ENCODE measurements at places on chromosomes 2 and 18. TPM values are rescaled to one million over a fixed set of nuclear protein-coding genes. Genes with fewer than 3 reads are reported as not detected.
A peak's percentile ranks its signal among the peaks of the same experiment; 100 is the strongest.

CIAO1 gene
- polyA plus RNA-seq: 52.5 TPM

GRCh38 chr2:6073191-6074088, 381.3 kb downstream of the SOX11 start:
- no peak for DNase-seq

DNA sequence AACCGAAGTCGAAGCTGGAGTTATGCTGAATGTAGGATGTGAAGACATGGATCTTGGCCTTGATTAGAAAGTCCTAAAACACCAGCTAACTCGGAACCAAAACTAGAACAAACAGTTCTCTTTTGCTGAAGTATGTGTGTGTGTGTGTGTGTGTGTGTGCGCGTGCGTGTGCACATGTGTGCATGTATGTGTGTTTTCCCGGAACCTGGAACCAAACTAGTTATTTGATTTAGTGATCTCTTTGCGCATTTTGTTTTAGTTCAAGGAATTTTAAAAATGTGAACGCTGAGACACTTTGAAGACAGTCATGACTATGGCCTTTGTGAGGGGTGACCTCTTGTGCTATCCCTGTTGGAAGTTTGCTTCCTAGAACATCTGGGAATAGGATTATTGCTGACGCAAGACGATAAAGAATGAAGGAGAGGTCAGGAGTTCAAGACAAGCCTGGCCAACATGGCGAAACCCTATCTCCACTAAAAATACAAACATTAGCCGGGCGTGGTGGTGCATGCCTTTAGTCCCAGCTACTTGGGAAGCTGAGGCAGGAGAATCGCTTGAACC, 23.8 kb downstream of the FHL2 start:
- DNase-seq: no peak

- no peak for DNase-seq
Measured at GRCh38 chr2:37090019-37090477, 5.7 kb downstream of the GPATCH11 start.

DNA sequence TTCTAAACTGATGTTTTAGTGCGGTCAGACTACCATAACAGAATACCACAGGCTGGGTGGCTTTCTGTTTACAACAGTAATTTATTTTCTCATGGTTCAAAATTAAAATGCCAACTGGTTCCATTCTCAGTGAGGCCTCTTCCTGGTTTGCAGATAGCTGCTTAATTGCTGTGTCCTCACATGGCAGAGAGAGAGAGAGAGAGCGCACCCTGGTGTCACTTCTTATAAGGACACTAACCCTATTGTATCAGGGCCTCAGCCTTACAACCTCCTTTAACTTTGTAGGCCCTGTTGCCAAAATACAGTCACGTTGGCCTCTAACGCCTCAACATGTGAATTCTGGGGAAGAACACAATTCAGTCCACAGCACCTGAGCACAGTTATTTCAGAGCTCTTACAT, 37.5 kb upstream of the ZNF385B start:
- DNase-seq: no peak

DNA sequence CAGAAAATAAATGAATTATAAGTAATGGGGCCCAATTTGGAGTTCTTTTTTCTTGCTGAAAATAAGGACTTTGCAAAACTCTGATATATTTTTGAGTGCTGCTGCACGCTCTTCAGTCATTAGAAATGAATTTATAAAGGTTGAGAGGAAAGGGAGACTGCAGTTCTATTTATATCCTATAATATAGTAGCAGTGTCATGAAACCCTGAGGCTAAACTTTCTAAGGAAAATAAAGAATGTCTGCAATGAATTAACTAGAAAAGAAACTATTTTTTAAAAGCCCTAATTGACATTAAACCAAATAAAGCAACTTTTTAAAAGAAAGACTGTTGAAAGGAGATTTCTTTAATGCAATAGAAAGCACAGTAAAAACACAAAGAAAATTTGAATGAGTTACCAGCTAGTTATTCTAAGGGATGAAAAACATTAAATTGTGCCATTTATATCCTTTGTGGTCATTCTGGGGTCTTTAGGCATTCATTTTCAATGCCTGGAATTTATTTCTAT, 1072.8 kb upstream of the TMEFF2 start:
- no peak for DNase-seq

SERPINB10 gene
- 0.22 TPM for polyA plus RNA-seq

DNA sequence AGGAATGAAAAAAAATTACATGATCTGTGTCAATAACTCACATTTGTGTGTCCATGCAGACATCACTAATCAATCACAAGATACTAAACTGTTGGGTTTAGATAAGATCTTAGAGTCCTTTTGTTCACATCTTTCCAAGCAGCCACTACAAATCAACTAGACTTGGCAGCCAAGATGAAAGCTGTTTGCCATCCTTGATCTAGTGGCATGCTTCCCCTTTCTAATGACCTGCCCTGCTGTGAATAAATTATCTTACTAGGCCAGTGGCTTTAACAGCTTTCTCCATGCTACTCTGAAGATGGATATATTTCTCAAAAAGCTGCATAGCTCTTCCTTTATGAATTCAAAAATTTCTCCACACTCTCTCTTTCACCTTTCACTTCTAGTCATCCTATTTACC, 1338.0 kb upstream of the ACVR2A start:
- DNase-seq: no peak

DNA sequence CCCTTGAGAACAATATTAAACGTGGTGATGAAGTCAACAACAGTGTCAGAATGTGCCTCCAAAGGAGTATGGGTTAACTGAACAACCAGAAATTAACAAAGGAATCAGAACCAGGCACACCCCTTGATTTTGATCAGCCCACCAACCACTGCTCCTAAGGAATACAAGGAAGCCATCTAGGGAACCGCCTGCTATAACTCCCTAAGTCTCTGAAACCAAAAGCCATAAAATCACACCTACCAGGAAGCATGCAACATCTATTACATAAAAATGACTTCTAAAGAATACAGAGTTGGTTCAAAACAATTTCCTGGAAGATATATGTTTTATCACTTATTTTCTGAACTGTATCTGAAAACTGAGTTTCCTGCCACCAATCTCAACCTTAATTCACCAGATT, 360.0 kb downstream of the EPHA4 start:
- no peak for DNase-seq

CTAGE1 gene
- polyA plus RNA-seq: not detected

- no peak for DNase-seq
Measured at GRCh38 chr2:148209603-148210002, 188.7 kb downstream of the MBD5 start.

DNA sequence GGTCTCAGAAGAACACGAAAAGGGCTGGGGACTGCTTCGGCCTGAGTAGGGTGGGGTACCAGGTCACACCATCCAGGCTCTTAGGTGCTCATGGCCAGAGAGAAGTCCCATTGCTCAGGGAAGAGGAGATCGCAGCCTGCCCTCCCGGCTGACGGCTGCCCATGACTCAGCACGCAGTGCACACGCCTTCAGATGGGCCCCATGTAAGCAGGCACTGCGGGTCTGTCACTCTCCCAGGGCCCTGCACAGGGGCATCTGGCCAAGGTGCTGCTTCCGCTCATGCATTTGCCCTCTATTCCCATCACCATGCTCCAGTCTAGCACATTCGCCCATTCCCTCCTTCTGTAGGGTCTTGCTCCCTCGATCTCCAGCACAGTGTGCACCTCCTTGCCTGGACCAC, 34.7 kb downstream of the SFXN5 start:
- no peak for DNase-seq

DNA sequence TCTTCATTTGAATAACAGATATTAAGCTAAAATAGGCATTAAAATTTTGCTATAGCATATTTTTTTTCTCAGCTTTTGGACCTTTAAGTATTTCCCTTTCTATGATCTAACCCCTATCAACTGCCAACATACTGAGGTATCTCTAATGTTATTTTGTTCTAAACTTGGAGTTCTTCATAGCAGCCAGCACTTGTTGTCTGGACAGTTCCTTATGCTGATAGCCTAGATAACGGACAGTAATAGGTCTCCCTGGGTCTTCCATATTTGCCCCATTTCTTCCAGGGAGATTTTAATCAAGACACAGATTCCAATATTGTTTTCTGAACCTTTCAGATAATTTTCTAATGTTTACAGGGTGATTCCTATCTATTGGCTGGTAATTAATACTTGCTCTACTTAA, 475.8 kb upstream of the MAP2 start:
- no peak for DNase-seq

- DNase-seq: no peak
Measured at GRCh38 chr2:176507786-176508185, 238.5 kb downstream of the MTX2 start.

CCDC102B gene
- 4.1 TPM for polyA plus RNA-seq

- no peak for DNase-seq
Measured at GRCh38 chr2:215366440-215367032, 54.7 kb downstream of the ATIC start.

CCL20 gene
- polyA plus RNA-seq: 0.94 TPM

SLC23A3 gene
- 23.0 TPM for polyA plus RNA-seq

TET3 gene
- 24.1 TPM for polyA plus RNA-seq

GRCh38 chr18:25921677-25922421, 168.6 kb downstream of the SS18 start:
- no peak for DNase-seq

GRCh38 chr2:143489145-143489544, 359.9 kb downstream of the ARHGAP15 start:
- DNase-seq: no peak

CIB4 gene
- 0.72 TPM for polyA plus RNA-seq

HPCAL1 gene
- 35.4 TPM for polyA plus RNA-seq

- DNase-seq: no peak
Measured at GRCh38 chr18:60675801-60676200, 303.2 kb upstream of the MC4R start.

VAMP5 gene
- 41.4 TPM for polyA plus RNA-seq

GRCh38 chr2:199470672-199471442, 13.1 kb upstream of the SATB2 start:
- DNase-seq: no peak

GRCh38 chr2:177028296-177028695, 184.3 kb upstream of the HNRNPA3 start:
- no peak for DNase-seq

DNA sequence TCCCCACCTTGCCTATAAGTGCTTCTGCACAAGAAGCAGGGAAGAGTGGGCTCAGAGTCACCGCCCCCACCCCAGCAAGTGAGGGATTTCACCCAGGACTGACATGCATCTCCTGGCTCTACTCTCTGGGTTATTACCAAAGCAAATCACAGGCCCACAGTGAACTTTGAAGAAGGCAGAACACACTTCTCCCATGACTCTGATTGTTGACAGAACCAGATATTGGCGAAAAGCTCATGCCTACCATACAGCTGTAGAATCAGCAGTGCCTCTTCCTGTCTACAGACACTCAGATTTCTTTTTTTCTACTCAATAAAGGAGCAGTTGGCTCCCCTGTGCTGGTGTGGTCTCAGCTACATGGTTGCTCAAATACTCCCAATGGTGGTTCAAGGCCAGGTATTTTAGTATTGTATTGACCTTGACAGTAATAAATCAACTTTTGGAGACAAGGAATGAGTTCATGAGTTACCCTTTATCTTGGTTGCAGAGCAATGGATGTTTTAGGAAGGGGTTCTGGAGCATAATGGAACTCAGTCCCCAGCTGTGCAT, 512.9 kb upstream of the ID2 start:
- no peak for DNase-seq

DNA sequence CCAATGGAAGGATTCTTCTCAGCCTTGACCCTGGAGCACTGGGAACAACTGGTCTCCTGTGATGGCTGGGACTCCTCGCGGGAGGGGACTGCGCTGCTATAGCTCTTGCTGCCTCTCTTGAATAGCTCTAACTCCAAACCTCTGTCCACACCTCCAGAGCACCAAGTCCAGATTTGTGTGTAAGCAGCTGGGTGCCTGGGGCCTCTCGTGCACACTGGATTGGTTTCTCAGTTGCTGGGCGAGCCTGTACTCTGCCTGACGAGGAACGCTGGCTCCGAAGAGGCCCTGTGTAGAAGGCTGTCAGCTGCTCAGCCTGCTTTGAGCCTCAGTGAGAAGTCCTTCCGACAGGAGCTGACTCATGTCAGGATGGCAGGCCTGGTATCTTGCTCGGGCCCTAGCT, 28.8 kb downstream of the LIPG start:
- DNase-seq: no peak

DNA sequence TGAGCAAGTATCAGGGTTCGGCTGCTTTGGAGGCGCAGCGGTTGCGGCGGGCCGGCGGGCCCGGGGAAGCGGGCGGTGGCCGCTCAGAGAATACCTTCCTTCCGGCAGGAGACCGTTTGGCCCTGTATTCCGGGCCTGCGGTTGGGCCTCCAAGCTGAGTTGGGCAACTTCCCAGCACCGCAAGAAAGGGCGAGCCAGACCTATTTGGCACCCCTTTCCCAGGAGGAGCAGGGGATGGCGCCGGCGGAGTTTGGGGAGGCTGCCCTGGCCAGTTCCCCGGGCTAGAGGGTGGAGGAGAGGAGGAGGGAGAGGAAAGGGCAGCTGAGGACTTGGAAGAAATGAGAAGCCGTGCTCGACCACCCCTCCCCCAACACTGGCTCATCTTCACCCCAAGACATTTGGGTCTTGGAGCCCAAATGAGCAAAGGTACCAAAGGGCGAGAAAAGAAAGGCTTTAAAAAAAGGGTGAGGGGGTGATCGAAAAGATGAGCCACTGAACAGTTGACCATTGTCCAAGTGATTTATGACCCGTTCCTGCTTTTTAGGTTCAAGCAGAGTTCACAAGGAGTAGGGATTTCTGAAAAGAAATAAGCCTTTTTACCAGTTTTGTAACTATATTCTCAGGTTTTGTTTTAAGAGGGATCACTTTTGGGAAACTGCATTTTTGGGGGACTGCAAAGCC, 8.4 kb downstream of the HOXD3 start:
- no peak for DNase-seq

- DNase-seq: no peak
Measured at GRCh38 chr2:174280596-174280995, 32.3 kb upstream of the OLA1 start.

DNA sequence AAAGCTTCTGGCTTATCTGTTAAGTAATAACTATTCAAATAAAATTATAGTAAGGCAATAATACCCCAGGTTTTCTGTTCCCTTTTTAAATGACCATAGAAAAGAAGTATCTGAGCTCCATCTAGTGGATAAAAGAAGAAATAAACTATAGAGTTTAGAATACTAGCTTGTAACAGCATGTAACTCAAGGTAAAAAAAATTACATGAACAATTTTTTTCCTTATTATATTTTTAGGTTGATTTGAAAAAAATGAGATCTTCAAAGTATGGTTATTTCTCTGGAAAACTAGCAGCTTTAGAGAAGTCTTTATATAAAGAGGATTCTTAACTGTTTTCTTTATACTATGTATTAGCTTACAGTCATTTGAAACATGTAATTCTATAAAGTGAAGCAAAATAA, 58.1 kb downstream of the NCKAP1 start:
- peak; percentile 7 for DNase-seq

- no peak for DNase-seq
Measured at GRCh38 chr18:13280070-13280795, 61.7 kb downstream of the LDLRAD4 start.

GRCh38 chr2:10557506-10558265, 109.6 kb upstream of the ODC1 start:
- no peak for DNase-seq

GRCh38 chr2:69489793-69490192, 52.6 kb upstream of the NFU1 start:
- DNase-seq: no peak

- no peak for DNase-seq
Measured at GRCh38 chr2:43537137-43537536, 58.7 kb downstream of the THADA start.

GRCh38 chr2:73291093-73291460, 2.3 kb downstream of the EGR4 start:
- no peak for DNase-seq

SCN7A gene
- 13.8 TPM for polyA plus RNA-seq

All from left renal pelvis (tissue), 4 donors.